Kidney glomerular epithelial cell (primary cell): ENCODE measurements at places on chromosomes 13 and 19.

- DNase-seq, result no peak
Measured at GRCh38 chr19:28519218-28519779, 693.7 kb downstream of the UQCRFS1 start.

GRCh38 chr13:90533866-90534265 lies 813.6 kb upstream of the MIR17HG start:
- no peak for DNase-seq

DNA sequence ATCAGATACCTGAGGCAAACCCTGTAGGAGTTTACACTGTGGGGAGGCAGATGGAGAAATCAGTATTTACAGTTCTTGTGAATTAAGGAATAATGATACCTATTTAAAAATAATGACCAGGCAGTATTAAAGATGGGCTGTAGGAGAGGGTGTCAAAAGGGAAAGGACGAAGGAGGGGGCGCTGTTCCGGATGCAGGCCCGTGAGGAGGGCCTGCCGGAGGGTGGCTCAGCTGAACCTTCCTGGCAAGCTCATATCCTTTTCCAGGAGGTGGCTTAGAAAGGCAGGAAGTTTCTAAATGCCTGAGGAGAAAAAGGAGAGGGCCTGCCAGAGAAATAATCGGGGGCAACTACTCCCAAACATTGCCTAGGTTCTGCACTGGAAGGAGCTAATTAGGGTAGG lies 46.6 kb downstream of the MBNL2 start:
- no peak for DNase-seq

- DNase-seq, result no peak
Measured at GRCh38 chr13:53264751-53265385, 236.3 kb downstream of the OLFM4 start.

GRCh38 chr13:80888390-80888789 lies 547.5 kb upstream of the SPRY2 start:
- no peak for DNase-seq

DNA sequence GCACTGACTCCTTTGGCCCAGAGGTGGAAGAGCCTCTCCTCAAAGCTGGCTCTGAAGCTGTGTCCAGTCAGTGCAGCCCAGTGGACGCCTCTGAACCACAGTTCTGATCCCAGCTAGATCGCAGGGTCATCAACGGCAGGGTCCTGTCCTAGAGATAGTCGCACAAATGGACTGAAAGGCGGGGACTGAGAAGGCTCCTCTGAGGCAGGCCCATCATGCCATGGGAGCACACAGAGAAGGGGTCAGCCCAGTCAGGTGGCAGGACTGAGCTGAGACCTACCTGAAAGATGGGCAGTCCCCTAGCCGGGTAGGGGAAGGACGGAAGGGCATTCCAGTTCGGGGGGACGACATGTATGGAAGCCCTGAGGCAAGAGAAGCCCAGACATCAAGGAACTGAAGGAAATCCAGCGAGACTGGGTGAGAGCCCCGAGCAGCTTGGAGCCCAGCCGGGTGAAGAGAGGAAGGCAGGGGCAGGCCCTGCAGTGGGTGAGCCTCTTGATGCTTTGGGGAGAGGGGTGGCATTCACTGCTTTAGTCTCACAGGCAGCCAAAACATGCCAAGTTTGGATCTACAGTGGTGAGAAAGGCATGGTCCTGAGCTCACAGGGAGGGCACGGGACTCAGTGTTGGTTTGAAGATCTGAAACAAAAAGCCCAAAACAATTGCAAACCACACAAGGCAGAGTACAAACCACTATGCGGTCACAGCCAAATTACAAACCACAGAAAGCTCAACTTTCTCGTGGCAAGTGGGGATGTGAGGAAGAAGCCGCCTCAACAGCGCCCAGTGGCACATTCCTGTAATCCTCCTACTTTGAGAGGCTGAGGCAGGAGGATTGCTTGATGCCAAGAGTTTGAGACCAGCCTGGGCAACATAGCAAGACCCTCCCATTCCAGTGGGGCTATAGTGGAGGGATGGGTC lies 10.0 kb downstream of the CALM3 start:
- no peak for DNase-seq

- no peak for DNase-seq
Measured at GRCh38 chr13:27170516-27171243, 931 bp downstream of the USP12 start.

DNA sequence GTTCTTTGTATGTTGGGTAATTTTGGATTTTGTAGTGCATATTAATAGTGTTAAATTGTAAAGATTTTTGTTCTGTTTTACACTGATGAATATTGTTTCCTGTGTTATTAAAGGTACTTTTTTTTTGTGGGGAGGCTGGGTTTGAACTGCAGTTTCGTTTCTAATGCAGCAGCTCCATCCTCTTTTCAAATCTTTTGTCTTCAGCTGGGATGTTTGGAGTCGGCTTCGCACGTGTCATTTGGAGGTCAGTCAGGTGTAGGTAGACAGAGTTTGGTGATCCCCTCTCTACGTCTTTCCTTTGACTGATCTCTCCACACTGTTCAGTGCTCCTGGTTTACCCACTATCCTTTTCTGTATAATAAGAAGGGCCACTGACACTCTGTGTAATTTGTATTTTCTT lies 30.3 kb downstream of the TDRD3 start:
- DNase-seq, result no peak

GRCh38 chr19:2038284-2039088 lies 12.6 kb downstream of the MKNK2 start:
- no peak for DNase-seq

DNA sequence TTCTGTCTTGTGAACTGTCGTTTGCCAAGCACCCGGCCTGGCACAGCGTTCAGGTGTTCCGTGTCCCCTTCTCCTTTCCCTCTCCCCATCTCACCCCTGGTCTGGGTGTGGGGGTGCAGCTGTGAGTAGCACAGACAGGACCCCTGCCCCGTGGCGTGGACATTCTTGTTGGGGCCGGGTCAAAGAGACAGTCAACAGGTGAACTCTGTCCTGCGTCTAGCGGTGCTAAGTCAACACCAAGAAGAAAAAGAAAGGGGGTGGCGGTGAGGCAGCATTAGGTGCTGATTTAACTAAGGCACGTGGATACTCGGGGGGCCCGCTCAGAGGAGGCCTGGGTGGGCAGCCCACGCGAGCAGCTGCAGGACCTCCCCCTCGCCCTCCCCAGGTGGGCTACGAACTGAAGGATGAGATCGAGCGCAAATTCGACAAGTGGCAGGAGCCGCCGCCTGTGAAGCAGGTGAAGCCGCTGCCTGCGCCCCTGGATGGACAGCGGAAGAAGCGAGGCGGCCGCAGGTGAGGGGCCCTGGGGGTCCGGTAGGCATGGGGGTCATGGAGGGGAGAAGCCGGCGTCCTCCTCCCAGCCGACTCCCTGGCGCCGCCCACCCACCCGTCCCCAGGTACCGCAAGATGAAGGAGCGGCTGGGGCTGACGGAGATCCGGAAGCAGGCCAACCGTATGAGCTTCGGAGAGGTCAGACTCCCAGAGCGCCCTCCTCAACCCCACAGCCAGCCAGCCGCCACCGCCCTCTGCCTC lies 9.7 kb upstream of the CNOT3 start:
- no peak for DNase-seq

GRCh38 chr13:112943309-112944125 lies 25.5 kb upstream of the MCF2L start:
- DNase-seq, result no peak

DNA sequence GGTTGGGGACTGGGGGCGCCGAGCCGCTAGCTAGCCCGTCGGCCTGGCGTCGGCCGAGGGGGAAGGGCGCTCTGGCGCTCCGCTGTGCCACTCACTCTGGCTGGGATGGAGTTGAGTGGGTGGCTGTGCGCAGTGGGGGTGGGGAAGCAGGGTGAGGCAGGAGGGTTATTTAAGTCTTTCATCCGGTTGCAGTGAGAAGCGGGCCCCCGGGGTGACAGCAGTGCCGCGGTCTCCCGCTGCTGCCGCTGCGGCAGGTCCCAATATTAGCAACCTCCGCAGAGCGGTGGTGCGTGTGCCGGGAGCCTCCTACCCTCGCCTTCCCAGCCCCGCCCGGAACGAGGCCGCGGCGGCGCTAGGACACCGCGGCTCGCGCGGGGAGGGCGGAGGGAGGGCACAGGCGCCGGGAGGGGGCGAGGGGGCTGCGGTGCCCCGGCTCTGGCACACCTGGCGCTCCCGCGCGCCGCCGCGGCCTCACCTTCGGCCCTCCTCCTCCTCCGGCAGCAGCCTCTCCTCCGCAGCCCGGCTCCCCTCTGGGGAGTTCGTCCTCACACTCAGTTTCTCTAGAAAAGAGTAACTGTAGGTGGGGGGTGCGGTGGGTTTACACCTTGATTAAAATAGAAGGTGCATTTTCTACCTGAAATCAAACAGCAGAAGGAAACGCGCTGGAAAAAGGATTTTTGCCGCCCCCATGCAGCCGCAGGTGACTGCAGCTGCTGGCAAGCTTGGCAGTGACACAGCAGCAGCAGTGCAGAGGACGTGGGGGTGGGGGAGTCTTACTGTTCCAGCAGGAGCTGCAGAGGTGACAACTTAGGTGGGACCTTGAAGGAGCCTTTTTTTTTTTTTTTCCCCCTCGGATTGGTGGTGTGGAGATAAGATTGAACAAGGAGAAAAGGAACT lies 4.5 kb downstream of the FGF9 start:
- peak; percentile 5 for DNase-seq

DNA sequence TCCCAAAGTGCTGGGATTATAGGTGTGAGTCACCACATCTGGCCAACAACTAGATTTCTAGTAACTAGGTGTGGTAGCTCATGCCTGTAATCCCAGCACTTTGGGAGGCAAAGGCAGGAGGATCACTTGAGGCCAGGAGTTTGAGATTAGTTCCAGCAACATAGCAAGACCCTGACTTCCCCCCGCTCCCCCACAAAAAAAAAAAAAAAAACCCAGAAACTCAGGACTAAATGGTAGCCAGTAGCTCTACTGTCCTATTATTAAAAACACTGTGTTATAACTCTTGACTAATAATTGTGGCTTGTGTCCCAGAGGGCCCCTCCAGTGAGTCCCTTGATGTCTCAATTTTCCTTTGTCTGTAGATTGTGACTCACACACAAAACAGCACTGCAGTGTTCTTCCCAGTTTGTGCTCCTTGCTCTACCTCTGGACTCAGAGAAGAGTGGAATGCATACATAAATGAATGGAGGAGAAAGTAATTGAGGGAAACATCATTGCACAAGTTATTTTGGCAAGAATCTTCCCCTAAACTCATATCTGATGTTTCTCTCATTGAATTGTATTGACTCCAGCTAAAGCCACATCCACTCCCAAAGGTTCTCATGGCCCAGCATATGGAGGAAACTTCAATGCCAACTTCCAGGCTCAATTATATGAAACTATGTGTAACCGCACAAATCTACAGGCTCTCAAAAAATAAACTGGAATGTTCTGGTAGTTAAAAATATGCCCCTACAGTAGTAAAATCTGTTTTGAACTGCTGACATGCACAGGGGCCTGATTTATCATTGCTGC lies 8.8 kb downstream of the TPT1 start:
- no peak for DNase-seq

- peak; percentile 21 for DNase-seq
Measured at GRCh38 chr13:69585656-69586055, 522.0 kb upstream of the ATXN8OS start.

DNA sequence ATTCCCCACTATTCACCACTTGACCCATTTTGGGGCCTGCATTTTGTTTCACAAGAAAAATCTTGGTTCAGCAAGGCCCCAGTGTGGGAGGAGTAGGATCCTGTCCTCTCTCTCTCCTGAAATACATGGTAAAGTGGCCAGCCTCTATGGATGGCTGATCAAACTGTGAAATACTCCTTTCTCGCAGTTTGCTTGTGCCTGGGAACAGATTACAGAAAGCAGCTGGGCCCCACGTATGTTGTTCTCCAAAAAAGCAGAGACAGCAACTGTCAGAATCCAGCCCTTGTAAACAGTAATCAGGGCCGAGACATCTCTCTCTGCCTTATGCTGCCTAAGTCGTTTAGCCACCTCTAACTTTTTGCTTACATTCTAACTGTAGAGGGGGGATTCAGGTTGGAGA lies 61.0 kb upstream of the RAP2A start:
- DNase-seq, result peak; percentile 10

DNA sequence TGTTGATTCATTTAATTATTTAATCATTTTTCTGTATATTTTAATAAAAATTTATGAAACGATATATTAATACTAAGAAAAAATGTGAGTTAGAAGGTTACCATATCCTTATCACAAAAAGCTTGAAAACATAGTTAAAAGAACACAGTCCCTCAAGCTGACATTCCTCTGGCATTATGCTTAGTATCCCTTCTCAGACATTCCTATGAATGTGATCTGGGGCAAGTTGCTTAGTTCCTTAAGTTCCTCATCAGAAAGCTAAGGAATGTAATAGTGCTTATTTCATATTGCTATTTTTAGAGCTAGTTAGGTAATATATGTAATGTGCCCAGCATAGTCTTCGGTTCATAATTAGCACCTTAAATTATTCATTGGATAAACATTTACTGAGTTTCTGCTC lies 122.8 kb downstream of the MTUS2 start:
- no peak for DNase-seq

- no peak for DNase-seq
Measured at GRCh38 chr19:13195678-13196077, 45.5 kb downstream of the IER2 start.

GRCh38 chr19:55256562-55257460 lies 2.0 kb downstream of the PPP6R1 start:
- DNase-seq, result no peak

DNA sequence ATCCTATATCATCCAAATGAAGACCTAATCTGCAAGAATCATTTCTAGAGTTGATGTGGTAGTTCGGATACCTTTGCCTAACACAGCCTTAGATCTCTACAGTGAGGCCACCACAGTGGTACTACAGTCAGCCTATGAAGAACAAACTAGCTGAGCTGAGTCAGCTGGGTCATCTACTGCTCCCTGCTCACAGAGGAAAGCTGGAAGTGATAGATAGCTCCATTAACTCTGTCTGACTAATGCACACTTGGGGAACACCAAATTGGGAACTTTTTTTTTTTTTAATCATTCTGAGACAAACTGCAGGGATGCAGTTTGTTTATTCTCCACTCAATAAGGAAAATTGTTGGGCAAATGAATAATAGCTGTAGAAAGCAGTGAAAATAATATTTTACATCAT lies 1160.6 kb downstream of the PCDH9 start:
- DNase-seq, result peak; percentile 1

DNA sequence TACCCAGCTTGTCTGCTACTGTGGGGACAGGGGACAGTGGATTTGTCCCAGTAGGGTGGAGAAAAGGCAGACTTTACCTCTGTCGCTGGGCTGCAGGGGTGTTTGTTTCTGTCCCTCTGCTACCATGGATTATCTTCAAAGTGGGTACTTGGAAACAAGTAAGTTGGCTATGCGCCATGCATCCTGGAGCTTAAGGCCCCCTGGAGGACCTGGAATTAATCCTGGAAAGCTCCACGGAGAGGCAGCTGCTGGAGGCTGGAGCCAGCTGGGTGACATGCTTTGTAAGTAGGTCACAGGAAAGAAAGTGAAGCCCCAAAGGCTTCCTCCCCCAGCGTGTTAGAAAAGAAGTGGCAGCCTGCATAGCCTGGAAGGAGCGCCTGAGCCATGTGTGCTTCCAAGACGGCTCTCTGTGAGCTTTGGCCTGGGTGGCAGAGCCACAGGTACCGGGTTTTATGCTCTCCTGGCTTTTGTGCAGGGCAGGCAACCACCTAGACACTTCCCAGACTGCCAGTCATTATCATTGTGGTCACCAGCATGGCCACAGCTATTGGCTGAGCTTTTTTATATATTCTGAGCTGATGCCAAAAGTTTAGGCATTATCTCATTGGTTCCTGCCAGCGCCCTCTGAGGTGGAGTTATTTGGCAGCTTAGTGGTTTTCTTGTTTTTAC lies 9.5 kb downstream of the B3GLCT start:
- no peak for DNase-seq
